Stromal cell of bone marrow (primary cell): ENCODE measurements at places on chromosomes 13 and 19.

GRCh38 chr13:91017031-91017668 is 330.3 kb upstream of the MIR17HG start:
- DNase-seq: peak; percentile 2

GRCh38 chr13:98325724-98326123 is 148.7 kb upstream of the RNF113B start:
- no peak for DNase-seq

GRCh38 chr13:114080739-114081561 is 51.5 kb downstream of the RASA3 start:
- DNase-seq: no peak

DNA sequence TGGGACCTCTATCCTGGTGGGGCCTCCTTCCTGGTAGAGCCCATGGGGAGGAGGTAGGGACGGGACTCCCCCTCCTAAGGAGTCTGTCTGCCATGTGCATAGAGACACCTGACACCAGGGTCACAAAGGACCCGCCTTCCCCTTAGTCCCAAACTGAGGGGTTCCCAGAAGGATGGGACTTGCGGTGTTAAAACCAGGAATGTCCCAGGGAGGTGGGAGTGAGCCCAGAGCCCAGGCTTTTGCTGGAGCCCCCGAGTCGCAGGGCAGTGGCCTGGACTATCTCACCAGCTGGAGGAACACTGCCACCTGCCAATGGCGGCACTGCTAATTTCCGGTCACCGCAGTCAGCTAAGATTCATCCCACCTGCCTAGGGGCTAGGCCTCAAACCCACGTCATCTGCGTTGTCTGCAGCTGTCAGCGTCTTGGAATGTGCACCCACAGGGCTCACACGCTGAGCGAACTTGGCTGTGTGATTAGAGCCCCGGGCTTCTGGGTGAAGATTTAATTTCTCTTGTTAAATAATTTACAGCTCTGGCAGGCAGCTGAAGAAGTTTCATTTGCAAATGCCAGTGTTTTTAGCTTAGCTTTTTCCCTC is 31.9 kb upstream of the ATP11A start:
- no peak for DNase-seq

- DNase-seq: no peak
These were observed 33.3 kb upstream of the MICU2 start for GRCh38 chr13:21637296-21637695.

GRCh38 chr19:35034005-35034502 is 3.8 kb downstream of the SCN1B start:
- DNase-seq: no peak

- no peak for DNase-seq
These were observed 509.8 kb downstream of the DIAPH3 start for GRCh38 chr13:59653916-59654315.

GRCh38 chr13:92967923-92968322 is 258.7 kb upstream of the GPC6 start:
- peak; percentile 9 for DNase-seq

DNA sequence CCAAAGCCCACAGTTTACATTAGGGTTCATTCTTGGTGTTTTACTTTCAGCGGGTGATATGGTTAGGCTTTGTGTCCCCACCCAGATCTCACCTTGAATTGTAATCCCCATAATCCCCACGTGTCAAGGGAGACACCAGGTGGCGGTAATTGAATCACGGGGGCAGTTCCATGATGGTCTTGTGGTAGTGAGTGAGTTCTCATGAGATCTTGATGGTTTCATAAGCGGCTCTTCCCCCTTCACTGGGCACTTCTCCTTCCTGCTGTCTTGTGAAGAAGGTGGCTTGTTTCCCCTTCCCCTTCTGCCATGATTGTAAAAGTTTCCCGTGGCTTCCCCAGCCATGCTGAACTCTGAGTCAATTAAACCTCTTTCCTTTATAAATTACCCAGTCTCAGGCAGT is 12.0 kb downstream of the FPR2 start:
- DNase-seq: no peak

DNA sequence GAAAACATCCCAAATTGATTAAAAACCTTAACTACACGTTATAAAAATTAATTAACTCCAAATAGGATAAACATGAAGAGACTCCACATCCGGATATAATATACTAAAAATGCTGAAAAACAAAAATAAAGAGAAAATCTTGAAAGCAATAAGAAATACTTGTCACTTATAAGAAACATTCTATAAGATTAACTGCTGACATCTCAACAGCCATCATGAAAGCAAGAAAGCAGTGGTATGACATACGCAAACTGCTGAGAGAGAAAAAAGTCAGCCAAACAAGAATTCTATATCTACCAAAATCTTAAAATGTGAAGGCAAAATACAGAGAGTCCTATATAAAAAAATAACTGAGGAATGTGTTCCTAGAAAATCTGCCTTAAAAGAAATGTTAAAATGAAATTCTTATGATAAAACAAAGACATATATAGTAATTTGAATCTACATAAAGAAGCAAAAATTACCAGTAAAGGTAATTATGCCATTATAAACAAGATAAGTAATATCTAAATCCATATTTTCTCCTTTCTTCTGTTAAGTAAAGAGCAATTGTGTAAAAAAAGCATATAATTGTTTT is 1851.1 kb downstream of the PCDH9 start:
- peak; percentile 0 for DNase-seq

DNA sequence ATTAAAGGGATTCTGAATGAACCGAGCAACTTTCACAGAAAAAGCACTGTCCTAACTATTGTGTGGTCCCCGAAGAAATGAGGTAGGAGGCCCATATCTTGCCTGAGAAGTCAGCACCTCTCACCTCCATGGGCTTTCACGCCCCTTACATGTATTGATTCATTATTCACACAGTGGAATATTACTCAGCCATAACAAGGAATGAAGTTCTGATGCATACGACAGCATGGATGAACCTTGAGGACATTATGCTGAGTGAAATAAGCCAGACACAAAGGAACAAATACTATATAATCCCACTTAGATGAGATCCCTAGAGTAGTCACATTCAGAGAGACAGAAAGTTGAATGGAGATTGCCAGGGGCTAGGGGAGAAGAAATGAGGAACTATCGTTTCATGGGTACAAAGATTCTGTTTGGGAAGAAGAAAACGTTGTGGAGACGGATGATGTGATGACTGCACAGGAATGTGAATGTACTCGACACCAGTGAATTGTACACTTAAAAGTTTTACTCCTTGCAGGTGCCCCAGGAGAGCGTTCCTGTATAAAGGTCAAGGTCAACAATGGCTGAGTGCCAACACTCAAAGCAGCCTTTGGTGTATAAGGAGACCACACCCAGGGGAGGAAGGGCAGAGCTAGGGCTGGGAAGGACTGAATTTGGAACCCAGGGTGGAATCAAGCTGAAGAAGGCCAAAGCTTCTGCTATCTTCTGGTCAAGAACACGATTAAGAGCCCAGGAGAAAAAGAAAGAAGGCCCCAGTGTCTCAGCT is 22.5 kb downstream of the ZIC5 start:
- DNase-seq: no peak

DNA sequence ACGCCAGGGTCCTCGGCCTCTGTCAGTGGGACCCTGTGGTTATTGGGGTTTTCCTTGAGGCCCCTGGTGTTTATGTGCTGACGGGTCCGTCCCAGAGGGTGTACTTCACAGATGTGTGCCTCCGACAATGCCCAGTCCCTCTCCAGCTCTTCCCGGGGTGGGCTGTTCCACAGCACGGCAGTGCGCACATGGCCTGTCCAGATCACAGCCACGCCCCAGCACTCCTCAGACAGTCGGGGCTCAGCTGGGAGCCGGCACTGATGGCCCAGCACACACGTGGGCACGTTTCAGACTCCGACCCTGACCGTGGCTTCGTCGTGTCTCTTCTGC is 16.9 kb upstream of the F7 start:
- no peak for DNase-seq

DNA sequence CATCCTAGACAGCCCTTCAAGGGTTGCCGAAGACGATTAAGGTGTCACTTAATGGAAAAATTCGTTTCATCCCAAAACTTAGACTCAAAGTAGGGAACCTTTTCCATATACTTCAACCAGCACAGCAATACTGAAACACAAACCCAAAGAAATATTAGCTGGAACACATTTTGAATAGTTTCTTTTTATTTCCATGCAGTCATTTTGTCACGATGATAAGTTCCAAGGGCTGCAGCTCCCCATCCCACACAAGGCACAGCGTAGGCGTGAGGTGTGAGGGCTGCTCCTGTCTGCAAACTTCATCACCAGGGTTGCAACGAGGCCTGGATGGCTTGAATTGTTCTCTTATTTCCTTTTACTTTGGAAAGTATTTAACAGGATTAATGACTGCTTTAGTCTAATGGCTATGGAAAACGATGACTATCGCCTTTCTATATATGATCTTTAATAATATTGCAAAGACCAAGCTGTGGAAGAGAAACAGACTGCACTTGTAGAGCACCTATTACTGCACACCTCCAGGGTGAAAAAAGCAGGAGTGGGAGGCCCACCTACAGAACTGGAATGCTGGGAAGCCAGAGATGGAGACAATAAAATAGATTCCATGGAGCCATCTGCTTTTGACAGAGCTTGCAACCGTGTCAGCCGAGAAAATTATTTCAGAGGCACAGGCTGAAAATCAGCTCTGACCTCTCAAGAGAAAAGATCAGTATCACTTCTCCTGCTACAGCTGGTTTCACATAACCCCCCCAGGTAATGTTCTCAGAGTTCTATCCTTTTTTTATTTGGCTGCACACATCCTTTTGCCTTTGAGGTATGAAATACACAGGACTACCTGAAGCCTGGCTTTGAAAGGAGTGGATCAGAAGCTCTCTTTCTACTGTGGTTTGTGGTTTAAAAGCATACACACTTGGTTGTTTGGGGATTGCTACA is 274.5 kb upstream of the NBEA start:
- no peak for DNase-seq

DNA sequence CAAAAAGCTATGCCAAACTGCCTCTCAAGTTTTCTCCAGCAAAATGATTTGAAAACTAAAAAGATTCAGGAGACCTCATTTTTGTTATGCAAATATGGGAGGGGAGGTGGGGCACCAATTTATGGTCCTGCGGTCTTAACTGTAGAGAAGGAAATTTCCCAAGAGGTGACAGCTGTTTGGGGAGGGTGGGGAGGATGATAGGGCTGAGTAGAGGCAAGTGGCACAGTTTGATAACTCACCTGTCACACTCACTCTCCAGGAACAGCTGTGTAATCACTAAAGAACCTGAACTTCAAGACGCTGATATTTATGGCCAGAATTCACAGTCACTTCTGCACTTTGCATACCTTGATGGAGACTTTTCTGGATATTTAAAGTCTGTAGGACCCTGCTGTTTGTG is 232.9 kb upstream of the STARD13 start:
- DNase-seq: no peak

- DNase-seq: no peak
These were observed 5.5 kb downstream of the RAVER1 start for GRCh38 chr19:10327793-10328192.

DNA sequence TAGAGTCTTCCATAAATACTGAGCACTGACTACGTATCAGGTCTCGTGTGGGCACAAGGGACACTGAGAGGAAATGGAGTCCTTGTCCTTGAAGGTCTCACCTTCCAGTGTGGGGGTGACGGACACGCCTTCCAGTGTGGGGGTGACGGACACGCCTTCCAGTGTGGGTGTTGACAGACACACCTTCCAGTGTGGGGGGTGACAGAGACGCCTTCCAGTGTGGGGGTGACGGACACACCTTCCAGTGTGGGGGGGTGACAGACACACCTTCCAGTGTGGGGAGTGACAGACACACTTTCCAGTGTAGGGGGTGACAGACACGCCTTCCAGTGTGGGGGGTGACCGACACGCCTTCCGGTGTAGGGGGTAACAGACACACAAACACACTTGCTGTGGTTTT is 14.3 kb upstream of the EDDM13 start:
- no peak for DNase-seq

DNA sequence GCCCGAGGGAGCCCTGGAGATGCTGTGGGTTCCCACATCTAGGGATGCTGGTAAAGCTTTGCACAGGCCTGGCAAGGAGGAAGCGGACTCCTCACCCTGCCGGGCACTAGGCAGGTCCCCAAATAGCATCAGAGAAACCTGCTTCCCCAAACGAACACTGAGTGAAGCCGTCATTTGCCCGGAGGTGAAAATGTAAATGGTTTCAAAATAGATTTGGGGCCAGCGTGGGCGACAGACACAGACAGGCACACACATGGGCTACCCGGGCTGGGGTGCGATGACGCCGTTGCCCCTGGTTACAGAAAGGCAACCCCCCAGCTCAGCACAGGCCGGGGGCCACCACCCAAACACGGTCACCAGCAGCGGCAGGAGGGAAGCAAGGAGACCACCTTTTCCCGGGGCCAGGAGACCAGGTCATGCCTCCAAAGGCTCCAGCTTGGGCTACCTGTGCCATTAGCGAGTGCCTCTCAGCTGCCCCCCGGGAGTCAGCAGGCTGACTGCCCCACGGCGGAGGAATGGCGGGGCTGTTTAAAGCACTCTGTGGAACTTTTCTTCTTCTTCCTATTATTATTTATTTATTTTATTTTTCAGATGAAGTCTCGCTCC is 47.5 kb upstream of the NDUFS7 start:
- DNase-seq: no peak

DNA sequence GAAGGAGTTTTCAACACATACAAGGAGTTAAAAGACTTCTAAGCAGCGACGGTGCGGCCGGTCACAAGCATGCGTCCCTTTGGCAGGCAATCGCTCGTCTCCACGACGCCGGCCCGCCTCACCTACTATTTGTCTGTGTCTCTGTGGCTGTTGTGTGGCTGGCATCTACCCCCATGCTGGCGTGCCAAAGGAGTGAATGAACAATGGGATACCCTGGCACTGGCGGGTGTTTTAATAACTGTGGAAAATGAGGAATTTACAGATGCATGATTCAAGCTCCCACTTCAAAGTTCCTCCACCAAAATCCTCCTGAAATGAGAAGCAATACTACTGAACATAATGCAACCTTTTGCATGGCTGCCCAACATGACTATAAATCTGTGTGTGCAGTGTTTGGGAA is 176.6 kb downstream of the KLF5 start:
- no peak for DNase-seq

- no peak for DNase-seq
These were observed at the start of gene DHDH for GRCh38 chr19:48933382-48933932. Gene DHDH (plus strand): TSS chr19:48933699. CDS start chr19:48933722, 23 bp downstream.

- no peak for DNase-seq
These were observed 97.7 kb upstream of the VSTM2B start for GRCh38 chr19:29428071-29428470.

DNA sequence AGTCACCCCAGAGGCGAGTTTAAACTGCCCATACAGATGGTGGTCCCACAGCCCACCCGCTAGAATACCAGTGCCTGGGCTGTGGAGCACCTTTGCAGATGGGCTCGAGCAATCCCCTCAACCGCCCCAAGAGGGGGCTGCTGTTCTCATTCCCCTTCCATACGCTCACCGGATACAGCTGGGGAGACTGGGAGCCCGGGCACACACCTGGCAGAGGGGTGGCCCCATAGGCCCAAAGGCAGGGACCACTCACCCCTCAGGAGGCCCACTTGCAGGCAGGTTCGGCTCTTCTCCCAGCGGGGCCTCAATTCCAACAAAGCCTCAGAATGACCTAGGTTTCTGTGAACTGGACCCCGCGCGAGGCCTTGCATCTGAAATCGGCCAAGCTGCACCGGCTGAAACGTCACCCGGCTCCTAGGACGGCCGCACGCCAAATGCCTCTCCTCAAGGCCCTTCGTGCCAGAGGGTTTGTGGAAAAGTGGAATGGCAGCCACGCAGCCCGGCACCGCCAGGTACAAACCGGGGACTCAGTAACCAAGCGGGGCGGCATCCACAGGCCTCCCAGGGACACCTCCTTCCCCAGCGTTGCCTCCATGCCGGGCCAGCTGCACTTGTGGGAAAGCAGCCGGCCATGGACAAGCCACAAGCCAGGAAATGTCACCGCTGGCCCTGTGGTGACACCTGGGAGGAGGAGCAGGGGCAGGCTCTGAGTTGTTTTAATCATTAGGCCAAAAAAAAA is 18.7 kb downstream of the MLLT1 start:
- DNase-seq: no peak
